Left lobe of liver (tissue), 2 donors: ENCODE measurements at places on chromosomes 7 and 10. TPM values are rescaled to one million over a fixed set of nuclear protein-coding genes. Genes with fewer than 3 reads are reported as not detected.

- DNase-seq: no peak
Measured at GRCh38 chr7:43276547-43276946, 164.1 kb downstream of the HECW1 start.

- no peak for DNase-seq
Measured at GRCh38 chr10:112538168-112538567, 91.2 kb downstream of the VTI1A start.

GRCh38 chr7:41323806-41324205 lies 379.1 kb downstream of the INHBA start:
- DNase-seq: no peak

ETV1 gene
- total RNA-seq: 8.4 TPM

DNA sequence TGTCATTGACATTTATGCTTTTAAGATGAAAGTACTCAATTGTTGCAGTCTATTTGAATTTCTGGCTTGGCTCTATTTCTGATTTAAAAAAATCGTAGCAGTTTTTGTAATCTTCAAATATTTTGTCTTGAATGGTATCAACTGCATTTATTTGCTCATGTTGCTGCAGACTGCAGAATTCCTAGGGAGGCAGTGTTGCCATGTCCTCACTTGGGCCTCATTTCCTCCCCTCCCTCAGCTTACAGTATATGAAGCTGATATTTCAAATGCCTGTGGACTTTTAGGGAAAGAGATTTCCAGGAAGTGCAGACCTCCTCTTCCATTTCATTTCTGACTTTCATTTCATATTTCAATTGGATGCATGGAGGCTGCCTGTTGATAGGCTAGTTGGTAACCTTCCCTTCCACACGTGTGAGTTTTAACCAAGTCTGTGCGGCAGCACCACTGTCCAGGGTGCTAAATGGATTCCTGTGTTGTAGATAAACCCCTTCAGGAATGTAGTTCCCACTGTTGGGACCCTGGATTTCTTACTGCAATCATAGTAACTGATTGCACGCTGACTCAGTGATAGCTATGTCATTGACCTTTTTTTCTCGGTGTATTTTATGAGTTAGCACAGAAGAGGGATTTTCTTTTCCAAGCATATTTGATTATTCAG lies 17.5 kb downstream of the VPS50 start:
- DNase-seq: no peak

DNA sequence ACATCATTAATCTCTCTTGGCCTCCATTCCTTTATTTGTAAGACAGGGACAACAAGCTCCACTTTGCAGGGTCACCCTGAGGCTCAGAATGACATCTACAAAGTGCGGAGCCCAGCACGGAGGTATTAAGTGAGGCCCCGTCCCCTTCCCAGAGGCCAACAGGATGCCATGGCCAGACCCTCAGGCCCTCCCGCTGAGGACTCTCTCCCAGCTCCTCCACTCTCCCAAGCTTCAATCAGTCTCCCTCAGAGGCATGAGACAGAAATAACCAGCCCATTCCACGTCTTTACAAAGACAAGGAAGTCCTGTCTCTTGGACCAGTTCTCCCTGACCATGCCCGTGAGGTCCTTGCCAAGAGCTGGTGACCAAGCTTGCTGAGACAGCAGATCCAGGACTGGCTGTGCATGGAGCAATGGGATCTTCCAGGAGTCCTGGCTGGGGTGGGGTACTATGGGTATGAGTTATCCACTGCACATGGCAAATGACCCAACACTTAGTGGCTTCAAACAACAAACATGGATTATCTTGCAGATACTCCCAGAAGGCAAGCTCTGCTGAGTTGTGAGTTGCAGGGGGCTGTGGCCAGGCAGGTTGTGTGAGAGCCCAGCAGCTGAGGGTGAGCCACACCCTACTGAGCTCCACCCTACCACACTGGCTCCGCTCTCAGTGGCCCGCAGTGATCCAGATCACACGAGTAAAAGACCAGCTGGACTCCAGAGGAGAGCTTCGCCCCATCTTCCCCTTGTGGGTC lies 4.3 kb upstream of the PPIF start:
- DNase-seq: peak; percentile 68

OR2AE1 gene
- not detected for total RNA-seq

GRCh38 chr10:93993414-93993781 lies 333 bp upstream of the PLCE1 start:
- no peak for DNase-seq

DNA sequence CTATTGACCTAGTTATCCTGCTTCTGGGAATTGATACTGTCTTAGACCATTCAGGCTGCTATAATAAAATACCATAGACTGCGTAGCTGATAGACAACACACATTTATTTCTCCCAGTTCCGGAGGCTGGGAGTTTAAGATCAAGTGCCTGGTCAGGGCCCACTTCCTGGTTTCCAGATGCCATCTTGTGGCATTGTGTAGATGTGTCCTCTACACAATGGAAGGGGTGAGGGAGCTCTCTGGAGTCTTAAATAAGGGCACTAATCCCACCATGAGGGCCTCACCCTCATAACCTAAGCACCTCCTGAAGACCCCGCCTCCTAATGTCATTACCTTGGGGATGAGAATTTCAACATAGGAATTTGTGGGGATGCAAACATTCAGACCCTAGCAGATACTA lies 62.4 kb downstream of the SLC35B4 start:
- DNase-seq: no peak

DNA sequence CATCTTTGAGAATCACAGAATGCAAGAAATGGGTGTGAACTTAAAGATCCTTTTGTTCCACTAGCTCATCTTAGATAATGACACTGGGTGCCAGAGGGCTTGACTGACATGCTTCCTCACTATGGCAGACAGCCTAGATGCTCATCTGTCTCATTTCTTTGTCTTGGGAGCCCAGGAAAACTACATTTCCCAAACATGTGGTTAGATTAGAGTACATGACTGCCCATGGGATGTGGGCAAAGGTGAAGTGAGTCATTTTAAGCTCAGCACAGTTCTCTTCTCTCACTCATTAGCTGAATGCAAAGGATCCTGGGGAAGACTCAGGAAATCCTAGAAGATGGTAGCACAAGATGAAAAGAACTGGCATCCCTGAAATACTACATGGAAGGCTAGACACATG lies 32.5 kb upstream of the TBX20 start:
- no peak for DNase-seq

NPSR1 gene
- not detected for total RNA-seq

SEMA3E gene
- 0.45 TPM for total RNA-seq

GRCh38 chr7:45036317-45036716 lies 36.3 kb downstream of the CCM2 start:
- no peak for DNase-seq

- no peak for DNase-seq
Measured at GRCh38 chr7:102425639-102426267, 7.6 kb upstream of the ORAI2 start.

HOXA13 gene
- total RNA-seq: 0.03 TPM

ELFN1 gene
- 17.5 TPM for total RNA-seq

- DNase-seq: no peak
Measured at GRCh38 chr7:135501402-135501801, 8.5 kb downstream of the CNOT4 start.

LIPF gene
- not detected for total RNA-seq

- no peak for DNase-seq
Measured at GRCh38 chr7:74568658-74569057, 88.9 kb upstream of the GTF2I start.

- no peak for DNase-seq
Measured at GRCh38 chr10:59435707-59436106, 73.4 kb upstream of the FAM13C start.

GRCh38 chr7:74441801-74442200 lies 11.9 kb upstream of the GTF2IRD1 start:
- no peak for DNase-seq

HMX2 gene
- total RNA-seq: not detected

DNA sequence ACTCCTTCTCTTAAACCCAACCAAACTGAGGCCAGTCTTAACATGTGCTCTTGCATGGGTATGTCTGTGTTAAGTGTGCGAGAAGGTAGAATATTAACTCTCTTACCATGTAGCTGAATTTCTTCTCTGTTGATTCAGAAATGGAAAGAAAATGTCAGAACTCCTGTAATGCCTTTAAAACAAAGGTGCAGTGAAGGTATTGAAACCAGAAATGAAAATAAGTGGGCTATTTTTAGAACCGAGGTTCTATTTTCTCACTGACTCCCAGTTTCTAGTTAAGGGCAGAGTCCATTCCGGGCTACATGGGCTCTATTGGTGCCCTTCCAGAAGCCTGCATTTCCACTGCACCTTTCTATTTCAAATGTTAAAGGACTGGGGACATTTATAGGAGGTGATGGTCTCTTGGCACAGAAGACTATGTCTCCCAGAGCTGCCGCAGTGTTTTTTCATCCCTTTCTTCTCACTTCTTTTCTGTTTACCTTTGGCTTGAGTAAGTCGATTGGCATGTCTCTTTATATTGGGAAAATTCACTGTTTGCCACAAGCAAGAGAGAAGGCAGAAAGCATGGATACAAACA lies 174.9 kb downstream of the LRMDA start:
- DNase-seq: peak; percentile 55

- no peak for DNase-seq
Measured at GRCh38 chr10:77290528-77291155, 347.0 kb downstream of the KCNMA1 start.

GRCh38 chr7:30057741-30058140 lies 29.5 kb downstream of the PLEKHA8 start:
- no peak for DNase-seq

DNA sequence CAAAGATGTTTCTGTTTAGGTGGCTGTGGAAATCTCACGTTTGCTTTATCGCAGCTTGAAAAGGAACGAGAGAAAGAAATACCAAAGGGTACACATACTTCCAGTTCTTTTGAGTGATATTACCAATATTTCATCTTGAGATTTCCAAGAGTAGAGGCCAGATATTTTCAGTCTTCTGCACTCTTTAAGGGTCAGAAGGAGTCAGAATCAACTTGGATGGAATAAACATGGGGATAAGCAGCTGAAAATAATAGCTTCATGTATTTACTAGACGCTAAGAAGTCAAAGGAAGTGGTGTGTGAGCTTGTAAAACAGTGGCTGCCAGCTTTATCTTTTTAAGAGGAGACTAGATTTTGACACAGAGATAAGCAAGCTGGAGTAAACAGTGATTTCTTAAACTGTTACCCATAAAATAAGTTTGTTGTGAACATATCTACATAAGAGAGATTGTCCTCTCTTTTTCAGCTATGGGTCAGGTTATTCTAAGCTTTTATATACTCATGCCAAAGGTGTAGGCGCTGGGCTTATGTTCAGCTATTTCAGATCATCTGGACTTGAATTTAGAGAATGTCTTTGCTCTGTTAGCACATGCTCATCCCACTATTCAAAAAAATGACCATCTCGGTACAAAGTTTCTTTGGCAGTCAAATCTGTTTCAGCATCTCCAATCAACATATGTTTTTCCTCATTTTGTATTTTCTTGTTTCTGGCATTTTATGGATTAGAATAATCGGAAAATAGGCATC lies 170.8 kb upstream of the TCF7L2 start:
- DNase-seq: no peak

MYO1G gene
- 1.0 TPM for total RNA-seq

DNA sequence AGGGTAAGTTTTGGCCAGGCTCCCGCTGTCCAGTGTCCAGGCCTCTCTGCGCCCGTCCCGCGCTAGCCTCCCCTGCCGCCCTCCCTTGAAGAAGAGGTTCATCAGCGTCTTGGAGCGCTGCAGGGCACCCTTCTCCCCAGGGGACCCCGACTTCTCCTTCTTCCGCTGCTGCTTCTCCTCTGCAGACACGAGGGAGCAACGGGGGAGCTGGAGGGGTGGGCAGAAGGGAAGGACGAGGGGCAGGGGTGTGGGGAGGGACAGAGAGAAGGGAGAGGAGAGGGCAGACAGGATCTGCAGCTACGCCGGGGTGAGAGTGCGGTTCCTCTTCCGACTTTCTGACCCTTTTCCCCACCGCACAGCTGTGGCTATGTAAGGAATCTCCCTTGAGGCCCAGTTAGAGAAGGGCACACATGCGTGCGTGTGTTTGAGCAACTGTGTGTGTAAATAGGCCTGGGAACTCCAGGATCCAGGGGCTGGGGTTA lies 12.8 kb downstream of the PDZD7 start:
- DNase-seq: no peak

DNA sequence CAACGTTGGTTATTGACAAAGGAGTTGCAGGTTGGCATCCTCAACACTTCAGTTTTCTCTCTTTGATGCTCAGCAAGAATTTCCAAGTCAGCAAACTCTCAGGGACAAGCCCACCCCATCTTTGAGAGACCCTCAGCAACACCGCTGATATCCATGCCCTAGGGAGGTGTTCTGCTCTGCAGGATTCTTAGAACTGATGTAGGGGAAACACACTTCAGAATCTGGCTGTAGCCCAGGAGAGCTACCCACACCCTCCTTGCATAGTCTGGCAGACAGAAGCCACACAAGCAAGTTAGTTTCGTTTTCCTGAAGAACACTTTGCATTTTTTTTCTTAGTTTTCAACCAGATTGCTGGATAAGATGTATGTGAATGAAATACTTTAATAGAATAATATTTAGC lies 822 bp downstream of the SAMD9L start:
- DNase-seq: no peak

- DNase-seq: no peak
Measured at GRCh38 chr7:155167706-155168365, 97.7 kb downstream of the HTR5A start.

SCART1 gene
- total RNA-seq: 0.53 TPM

GNAI1 gene
- 15.6 TPM for total RNA-seq

CALN1 gene
- 0.45 TPM for total RNA-seq

DNA sequence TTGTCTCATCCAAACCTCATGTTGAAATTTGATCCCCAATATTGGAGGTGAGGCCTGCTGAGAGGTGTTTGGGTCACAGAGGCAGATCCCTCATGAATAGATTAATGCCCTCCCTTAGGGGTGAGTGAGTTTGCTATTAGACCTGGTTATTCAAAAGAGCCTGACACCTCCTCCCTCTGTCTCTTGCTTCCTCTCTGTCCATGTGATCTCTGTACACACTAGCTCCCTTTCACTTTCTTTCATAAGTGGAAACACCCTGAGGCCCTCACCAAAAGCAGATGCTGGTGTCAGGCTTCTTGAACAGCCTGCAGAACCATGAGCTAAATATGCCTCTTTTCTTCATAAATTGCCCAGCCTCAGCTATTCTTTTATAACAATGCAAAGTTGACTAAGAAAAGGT lies 447.1 kb downstream of the MDFIC start:
- no peak for DNase-seq

- no peak for DNase-seq
Measured at GRCh38 chr7:81857385-81857784, 87.5 kb upstream of the HGF start.

GRCh38 chr7:18644981-18645380 lies 149.4 kb downstream of the HDAC9 start:
- no peak for DNase-seq
